ENCODE measurements at places on chromosomes 6 and 20. TPM values are rescaled to one million over a fixed set of nuclear protein-coding genes. Genes with fewer than 3 reads are reported as not detected.

Gene SS18L1
- 23.7 TPM for total RNA-seq

Gene CCN2
- 43.2 TPM for total RNA-seq

Gene ADGB
- not detected for total RNA-seq

Gene SLC17A9
- 19.8 TPM for total RNA-seq

Gene DDAH2
- total RNA-seq, result 25.3 TPM

Gene TLDC2
- total RNA-seq, result not detected

Gene TBX18
- 11.8 TPM for total RNA-seq

Gene RIMS4
- total RNA-seq, result 0.19 TPM

Gene MYBL2
- total RNA-seq, result 53.2 TPM

Gene PCED1A
- 46.5 TPM for total RNA-seq

Gene CPNE5
- total RNA-seq, result 0.26 TPM

Gene PGC
- not detected for total RNA-seq

Gene GJA10
- not detected for total RNA-seq

Gene ZGPAT
- total RNA-seq, result 38.3 TPM

Gene FAM209B
- total RNA-seq, result 1.1 TPM

Gene ATAT1
- total RNA-seq, result 5.5 TPM

Gene RSPH9
- not detected for total RNA-seq

Gene F13A1
- not detected for total RNA-seq

Gene ENPP3
- 0.26 TPM for total RNA-seq

Gene TMC2
- not detected for total RNA-seq

Gene C6orf120
- total RNA-seq, result 28.8 TPM

Gene BMP6
- 1.7 TPM for total RNA-seq

Gene UBD
- 1.4 TPM for total RNA-seq

Gene MUC22
- total RNA-seq, result not detected

Gene HELZ2
- 20.0 TPM for total RNA-seq

Gene ESR1
- not detected for total RNA-seq

Gene PRR18
- not detected for total RNA-seq

Gene CARMIL1
- 6.4 TPM for total RNA-seq

Gene CCDC170
- total RNA-seq, result 0.45 TPM

Gene FNDC11
- 0.45 TPM for total RNA-seq

Gene ADIG
- not detected for total RNA-seq

Gene SH3BGRL2
- total RNA-seq, result 2.2 TPM

Gene KCNK5
- 7.8 TPM for total RNA-seq

Gene TBXT
- not detected for total RNA-seq
